ENCODE measurements at places on chromosomes 6 and 20.

- ATAC-seq = no peak
Observed at GRCh38 chr20:33394718-33395117, 6.6 kb downstream of the CDK5RAP1 start.

GRCh38 chr20:50745634-50746137 lies 14.3 kb downstream of the PARD6B start:
- peak; percentile 16 for ATAC-seq

- peak; percentile 17 for ATAC-seq
Observed at GRCh38 chr6:87645080-87645479, 55.1 kb downstream of the ORC3 start.

- no peak for ATAC-seq
Observed at GRCh38 chr6:130161683-130162404, 60.9 kb downstream of the SAMD3 start.

- ATAC-seq = no peak
Observed at GRCh38 chr6:139591075-139591865, 216.8 kb upstream of the CITED2 start.

GRCh38 chr6:130239755-130240154 lies 17.0 kb upstream of the SAMD3 start:
- ATAC-seq = no peak

DNA sequence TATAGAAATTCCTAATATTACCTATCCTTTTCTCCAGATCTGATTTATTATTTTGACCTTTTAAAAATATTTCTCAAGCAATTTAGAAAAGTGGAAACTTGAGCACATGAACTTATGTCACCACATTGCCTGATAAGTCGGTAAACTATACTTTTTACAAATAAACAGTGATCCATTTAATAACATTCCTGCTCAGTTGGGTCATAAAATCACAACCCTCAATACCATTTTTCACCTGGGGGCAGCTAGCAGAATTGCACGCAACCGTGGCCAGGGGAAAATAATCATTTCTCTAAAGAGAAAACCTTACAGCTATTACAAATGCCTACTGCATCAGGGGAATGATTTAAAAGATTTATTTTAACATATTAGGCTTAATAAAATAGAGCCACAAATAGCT lies 614.5 kb downstream of the PHF3 start:
- ATAC-seq = no peak

DNA sequence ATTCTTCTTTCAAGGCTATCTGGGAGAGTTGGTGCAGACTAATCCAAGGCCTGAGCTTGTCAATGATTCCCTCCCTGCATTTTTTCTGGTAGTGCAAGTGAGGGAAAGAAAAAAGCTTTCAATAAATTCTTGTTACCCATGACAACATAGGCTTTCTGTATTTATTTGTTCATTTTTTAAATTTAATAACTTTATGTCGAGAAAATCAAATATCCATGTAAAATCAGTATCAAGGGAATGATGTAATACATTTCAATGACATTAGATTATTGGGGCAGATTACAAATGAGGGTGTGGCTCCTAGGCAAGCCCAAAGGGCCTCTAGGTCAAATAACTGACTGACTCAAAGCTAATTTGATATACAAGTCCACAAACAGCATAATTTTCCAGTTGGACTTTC lies 104.0 kb downstream of the GJA1 start:
- no peak for ATAC-seq

- no peak for ATAC-seq
Observed at GRCh38 chr6:147441751-147442150, 66.7 kb upstream of the SAMD5 start.

DNA sequence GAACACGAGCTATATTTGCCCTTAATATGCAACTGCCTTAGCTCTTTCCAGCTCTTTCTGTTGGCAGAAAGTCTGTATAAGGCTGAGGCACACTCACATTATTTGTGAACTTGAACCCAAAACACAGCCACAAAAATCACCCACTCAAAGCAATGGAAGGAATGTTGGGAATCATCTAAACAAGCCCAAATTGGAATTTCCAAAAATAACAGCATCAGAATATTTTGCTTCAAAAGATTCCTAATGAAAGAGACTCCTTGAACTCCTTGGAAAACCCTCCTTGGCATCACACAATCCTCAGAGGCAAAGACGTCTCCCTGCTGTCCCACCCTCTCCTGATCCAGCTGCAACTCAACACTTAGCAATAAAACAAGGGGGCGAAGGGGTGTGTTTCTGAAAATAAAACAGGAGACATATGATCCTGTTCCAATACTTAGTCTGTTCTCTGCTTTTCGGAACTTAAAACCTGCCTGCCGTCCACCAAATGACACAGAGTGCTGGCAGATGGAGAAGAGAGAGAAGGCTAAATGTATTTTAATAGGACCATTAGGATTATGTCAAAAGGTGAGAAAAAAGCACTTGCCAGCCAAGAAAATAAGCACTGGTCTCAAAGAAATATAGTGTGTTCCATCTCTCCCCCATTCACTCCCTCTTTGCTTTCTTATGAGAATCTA lies 320.7 kb upstream of the JARID2 start:
- no peak for ATAC-seq
